ENCODE measurements at places on chromosomes 12 and 14.
A peak's percentile ranks its signal among the peaks of the same experiment; 100 is the strongest.

DNA sequence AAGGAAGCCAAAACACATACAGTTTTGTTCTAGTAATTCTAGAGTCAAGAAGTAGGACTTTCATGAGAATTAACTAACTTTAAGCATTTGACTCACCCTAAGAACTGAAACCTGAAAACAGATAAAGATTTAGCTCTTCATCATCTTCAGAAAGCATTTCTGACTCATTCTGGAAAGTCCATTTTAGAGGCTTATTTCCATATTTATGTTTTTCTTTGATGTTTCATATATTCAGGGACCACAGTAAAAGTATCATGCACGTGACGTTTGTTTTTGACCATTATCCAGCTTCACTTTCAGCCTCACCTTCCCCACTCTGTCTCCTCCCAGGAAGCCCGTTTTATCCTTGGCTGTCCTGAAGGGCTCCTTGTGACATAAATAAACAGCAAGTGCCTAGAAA lies 79.2 kb downstream of the MDGA2 start:
- no peak for DNase-seq

- DNase-seq: no peak
These were observed 6.5 kb downstream of the KRT79 start for GRCh38 chr12:52827499-52828090.

- DNase-seq: no peak
These were observed 133.2 kb downstream of the SCARB1 start for GRCh38 chr12:124730455-124730932.

DNA sequence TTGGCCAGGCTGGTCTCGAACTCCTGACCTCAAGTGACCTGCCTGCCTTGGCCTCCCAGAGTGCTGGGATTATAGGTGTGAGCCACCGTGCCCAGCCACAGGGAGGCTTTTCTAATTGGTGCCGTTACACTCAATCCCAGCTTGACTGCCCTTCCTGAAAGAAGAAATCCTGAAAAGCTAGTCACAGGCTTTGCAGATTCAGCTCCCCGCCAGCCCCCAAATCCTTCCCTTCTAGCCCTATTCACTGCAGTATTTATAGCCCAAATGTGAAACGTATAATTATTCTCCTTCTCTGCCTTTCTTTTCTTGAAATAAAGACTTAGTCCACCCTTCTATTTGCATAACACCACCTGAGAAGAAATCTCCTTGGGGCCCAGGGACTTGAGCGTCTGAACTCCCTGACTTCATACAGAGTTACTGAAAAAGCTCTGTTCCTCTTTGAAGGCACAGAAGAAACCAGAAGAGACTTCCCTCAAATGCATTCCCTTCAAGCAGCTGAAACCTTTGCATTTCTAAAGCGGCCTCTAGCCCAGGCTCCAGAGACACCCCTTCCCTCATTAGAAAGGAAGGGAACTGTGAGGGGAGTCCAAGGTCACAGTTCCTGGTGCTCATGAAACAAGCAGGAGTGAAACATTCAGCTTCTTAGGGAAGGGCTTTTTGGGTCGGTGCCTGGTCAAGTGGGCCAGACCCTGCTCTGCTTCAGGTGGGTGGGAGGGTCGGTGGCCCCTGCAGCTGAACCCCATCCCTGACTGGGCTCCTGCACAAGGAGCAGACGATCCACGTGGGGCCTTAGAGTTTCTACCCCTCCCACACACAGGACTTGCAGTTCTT lies 42.3 kb upstream of the BATF start:
- no peak for DNase-seq

DNA sequence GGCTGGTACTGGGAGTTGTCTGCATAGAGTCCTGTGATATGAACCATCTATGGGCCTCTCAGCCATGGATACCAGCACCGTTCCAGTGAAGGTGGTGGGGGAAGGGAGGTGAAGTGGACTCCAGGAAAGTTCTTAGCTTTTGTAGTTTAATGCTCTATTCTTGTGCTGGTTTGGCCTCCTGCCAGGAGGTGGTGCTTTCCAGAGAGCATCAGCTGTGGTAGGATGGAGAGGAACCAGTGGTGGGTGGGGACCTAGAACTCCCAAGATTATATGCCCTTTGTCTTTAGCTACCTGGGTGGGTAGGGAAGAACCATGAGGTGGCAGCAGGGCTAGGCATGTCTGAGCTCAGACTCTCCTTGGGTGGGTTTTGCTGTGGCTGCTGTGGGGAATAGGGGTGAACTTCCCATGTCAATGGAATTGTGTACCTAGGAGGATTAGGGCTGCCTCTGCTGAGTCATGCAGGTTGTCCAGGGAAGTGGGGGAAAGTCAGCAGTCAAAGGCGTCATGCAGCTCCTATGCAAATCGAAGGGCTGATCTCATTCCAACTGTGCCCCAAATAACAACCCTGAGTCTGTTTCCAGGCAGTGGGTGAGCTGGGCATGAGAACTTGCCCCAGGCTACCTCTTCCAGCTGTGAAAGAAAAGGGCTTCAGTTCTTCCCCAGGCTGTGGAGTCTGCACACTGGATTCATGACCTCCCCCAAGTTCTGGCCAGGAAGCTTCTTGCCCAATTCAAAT lies 14.2 kb downstream of the GZMH start:
- no peak for DNase-seq

- DNase-seq: no peak
These were observed 163.0 kb upstream of the KRR1 start for GRCh38 chr12:75674393-75674792.

DNA sequence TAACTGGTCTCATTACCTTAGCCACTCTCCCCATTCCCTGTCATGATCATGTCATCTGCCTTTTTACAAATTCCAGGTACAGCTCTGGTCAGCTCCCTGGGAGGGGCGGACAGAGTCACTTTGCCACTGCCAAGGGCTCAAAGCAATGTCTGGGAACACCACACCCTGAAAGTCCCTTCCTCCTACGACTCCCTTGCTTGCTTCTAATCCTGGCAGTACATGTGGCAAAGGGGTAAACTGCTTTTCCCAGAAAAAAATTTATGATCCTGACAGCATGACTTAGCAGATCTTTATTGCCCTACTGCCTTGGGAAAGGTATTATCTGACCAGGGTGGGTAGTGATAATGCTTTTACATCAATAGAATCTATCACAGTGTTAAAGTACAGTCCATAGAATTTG lies 376.0 kb upstream of the PDE3A start:
- DNase-seq: no peak

DNA sequence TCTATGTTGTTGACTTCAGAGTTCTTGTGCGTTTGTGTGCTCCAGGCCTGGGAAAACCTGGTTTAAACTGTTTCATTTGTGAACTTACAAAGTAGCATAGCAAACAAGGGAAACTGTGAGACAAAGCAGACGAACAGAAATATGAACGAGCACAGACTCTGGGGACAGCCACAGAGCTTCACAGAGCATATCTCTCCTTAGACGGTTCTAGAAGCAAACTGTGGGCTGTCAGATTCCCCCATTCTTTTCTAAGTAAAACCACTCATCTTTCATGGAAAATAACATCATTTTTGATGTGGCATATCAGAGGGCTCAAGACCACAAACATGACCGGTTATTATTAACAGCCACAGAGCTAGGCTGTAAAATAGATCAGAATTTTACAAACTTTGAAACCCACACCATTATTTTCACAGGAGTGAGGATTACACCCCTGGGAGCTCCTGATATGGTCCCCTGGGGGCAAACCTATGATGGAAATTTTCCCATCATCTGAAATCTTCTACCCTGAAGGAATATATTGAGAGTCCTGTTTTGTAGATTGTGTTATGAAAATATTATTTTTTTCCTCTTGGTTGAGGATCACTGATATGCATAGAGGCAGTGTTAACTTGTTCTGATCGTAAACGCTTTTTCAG lies 102.0 kb downstream of the ADGRD1 start:
- no peak for DNase-seq

DNA sequence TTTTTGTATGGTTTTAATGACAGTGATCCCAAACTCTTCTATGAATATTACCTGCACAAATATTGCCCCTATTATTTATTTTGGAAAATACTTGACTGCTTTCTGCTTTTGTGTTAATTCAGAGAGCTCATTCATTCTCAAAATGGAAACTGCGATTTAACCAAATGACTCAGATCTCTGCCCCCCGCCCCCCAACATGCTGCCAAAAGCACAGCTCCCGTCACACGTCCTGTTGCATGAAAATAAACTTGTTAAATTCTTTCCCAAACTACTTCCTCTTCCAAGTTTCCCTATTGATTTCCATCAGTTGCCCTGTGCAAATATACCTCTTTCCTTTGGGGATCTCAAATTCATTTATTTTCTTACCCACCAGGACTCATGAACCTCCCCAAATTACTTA lies 18.0 kb upstream of the NRDE2 start:
- DNase-seq: no peak

DNA sequence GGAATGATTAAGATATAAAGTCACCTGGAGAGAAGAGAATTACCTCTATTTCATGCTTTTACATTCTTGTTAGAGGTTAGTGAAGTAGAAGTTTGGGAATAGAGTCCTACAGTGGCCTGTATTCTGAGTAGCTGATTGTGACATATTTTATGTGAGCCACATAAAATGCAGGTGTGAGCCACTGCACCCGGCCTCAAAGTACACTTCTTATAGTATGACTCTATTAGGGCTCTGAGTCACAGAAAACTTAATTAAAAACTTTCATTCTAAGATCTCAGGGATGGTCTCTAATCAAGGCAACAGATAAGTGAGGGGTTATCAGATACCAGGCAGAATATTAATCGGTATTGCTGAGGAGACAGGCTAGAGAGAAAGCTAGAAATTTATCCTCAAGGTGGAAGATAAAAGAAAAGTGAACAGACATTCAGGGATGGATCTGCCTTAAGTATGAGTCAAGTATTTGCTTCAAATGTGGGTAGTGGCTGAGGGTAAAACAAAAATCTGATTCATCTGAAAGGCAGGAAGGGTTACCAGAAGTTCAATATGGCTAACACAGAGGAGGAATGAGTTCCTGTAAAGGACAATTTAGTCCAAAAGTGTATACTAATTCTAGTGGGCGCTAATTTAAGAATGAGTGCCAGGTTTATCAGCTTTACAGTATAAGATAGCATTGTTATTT lies 5.5 kb upstream of the G2E3 start:
- DNase-seq: no peak

- DNase-seq: peak; percentile 77
These were observed 3.8 kb upstream of the SMARCC2 start for GRCh38 chr12:56193025-56193578.

DNA sequence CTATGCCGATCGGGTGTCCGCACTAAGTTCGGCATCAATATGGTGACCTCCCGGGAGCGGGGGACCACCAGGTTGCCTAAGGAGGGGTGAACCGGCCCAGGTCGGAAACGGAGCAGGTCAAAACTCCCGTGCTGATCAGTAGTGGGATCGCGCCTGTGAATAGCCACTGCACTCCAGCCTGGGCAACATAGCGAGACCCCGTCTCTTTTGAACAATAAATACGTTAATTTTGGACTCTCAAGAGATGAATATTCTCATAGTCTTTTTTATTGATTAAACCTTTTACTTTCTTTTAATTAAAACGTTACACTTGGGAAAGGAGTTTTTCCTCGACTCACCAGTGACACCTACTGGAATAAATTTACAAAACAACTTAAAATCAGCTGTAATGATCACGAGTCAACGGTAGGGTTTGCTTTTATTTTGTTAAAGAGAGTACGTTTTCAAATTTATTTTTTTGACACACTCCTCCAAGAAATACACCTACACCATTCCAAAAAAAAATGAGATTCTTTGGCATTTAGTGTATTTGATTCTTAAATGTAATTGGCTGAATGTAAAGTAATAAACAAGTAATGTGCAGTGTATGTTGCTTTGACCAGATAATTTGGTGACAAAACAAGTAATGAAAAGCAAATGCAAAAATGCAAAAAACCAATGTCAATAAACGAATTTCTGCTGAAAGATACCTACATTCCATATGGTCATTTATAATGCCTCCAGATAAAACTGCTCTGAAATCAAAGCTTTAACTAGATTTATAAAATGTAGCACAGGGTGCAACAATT lies 687 bp upstream of the RPS29 start:
- DNase-seq: peak; percentile 52

Measured in effector memory CD8-positive, alpha-beta T cell (primary cell).